ENCODE measurements at places on chromosomes 12 and 14.

DNA sequence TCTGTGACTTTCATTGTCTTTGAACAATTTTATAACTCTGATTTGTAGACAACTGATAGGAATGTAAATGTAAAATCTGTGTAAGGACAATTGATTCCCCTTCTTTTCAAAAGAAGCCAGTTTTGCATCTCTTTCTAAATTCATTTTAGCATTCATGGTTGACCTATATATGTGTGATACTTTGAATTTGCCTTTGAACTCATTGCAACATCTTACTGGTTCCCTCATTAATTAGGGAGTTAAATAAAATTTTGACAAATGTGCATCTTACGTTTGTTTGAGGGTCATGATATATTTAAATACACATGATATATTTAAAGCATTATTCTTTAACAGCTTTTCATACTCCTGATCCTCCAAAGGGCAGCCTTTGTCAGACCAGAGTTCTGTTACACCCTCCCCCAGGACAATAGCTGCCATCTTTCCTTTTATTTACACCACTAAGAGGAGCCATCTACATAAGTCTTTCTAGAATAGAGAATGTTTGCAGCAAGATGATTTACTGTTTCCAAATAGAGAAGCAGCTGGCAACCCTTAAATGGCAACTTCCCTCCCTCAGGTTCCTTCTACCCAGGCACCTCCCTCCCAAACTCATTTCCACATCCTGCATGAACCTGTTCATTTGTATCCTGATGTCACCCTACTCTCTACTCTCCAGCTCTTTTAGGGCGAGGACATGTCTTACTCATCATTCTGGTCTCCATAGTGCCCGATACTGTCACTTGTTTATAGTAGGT lies 40.2 kb upstream of the APPL2 start:
- DNase-seq: no peak

- DNase-seq: no peak
Observed at GRCh38 chr12:16329594-16329993, 17.9 kb upstream of the MGST1 start.

GRCh38 chr14:20781803-20782202 lies 735 bp downstream of the RNASE6 start:
- no peak for DNase-seq

DNA sequence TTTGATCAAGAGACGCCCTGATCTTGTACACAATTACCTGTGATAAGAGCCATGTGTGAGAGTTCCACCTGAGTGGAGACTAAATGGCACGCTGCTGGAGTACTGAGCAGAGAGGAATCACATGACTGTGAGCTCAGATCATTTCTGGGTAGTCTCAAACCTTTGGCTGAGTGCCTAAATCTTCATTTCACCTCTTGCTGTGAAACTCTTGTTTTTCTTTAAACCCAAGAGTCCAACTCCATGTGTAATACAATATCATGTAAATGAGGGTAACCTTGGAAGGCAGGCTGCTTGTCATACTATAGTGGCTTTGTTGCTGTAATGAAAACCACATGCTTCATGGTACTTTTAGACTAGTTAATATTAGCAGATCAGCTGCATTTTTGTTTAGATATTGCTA lies 156.9 kb downstream of the CAND1 start:
- DNase-seq: no peak
